NCI-H1092 (cell line): ENCODE measurements at places on chromosomes 5 and 9.

GRCh38 chr9:13758936-13759335 is 479.4 kb upstream of the MPDZ start:
- DNase-seq: no peak

DNA sequence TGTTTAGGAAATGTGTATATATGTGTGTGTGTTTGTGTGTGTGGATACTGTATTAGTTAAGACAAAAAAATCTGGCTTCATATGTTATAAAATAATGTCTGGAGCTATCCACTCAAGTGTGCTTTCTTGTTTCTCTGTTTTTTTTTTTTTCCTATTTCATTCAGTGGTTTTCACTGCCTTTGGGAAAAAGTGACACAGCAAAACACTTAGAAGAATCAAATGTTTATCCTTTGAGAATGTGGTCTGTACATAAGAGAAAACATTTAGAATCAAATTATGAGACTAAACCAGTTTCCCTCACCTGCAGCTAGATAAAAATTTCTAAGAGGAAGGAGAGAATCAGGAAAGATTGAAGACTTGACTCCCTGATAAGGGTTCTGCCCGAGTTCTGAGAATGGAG is 8.1 kb downstream of the TMC1 start:
- DNase-seq: no peak

DNA sequence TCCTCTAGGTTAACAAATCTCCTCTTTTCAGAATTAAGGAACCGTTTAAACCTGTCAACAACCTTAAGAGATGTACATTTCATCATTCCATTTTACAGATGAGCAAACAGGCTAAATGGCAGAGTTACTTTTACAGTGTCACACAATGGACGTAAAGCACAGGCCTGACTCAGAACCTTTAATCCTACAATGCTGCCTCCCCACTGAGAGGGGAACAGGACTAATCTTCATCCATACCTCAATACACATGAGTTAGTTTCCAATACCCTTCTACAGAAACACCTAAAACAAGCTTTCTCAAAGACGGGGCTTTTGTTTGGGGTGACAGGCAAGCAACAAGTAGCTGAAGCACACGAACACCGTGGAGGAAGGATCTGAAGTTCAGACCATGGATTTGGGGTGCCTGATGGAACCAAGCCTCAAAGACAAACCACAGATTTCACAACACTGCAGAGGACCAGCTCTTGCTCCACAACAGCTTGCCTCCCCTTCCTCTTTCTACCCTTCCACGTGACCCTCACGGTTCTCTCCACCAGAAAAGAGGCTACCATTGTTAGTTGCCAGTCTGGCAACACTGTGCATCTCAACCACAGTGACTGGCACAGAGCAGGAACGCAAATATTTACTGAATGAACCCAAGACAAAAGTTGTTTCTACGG is 1.8 kb downstream of the RNF130 start:
- DNase-seq: no peak

- no peak for DNase-seq
Measured at GRCh38 chr5:129454461-129454860, 5.6 kb upstream of the ADAMTS19 start.
